ENCODE measurements at places on chromosomes 3 and 15.

DNA sequence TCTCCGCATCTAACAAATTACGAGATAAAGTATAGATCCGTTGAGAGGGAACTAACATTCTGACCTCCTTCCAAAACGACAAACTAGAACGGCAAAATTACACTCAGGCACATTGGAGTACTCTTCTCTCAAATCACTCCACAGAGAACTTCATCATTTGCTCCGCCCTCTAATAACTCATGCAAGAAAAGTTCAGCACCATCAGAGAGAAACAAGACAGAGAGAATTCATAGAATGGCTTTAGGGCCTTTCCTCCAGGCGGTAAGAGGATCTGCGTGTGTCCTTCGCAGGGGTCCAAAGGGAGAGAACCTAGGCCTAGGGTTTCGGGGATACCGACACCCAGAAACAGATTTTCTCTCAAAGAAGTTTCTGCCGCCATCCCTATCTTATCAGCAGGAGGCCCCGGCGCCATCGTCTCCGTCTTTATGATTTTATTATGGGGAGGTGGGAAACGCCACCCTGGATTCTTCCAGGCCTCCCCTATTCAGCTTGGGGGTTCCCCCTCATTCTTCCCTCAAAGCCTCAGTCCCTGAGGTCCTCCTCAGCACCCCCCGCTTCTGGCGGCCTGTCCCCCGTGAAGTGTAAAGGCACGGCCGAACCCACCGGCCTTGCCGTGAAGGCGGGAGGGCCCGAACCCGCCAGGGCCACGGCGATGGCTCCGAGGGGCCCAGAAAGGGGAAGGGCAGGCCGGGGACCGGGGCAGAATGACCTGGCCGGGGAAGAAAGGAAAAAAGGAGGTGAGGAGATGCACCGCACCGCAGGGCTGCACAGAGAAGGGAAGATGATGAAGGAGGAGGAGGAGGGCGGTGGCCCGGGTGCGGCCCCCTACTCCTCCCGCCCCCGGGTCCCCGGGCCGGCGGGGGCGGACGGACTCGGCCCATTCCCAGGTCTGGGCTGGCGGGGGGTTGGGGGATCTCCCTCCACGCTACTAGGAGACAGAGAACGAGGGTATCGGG is 768 bp downstream of the UBXN7 start:
- DNase-seq, result peak; percentile 8

- DNase-seq, result no peak
Observed at GRCh38 chr3:169676925-169677537, 13.5 kb upstream of the MECOM start.

GRCh38 chr3:173584093-173584837 is 186.7 kb downstream of the NLGN1 start:
- no peak for DNase-seq

- DNase-seq, result no peak
Observed at GRCh38 chr3:13547591-13548371, 1.1 kb upstream of the FBLN2 start.

DNA sequence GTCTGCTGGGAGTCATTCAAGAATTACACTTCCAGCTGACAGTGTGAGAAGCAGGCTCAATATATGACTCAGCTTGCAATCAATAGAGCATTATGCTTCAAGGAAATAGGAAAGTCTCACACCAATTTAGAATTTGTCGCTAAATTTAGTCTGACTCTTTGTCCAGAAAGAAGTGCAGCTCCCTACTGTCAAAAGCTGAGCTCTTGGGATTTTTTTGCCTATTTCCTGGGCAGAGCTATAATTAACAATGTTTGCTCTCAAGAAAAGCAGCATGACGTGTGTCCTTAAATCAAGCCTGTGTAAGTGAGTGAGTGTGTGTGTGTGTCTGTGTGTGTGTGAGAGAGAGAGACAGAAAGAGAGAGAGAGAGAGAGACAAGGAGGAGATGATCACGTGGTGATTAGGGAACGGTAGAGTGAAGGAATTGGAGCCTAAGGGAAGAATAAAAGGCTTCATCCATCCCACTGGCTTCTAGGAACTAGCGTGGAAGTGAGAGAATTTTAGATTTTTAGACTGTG is 16.4 kb upstream of the SLC35G2 start:
- no peak for DNase-seq

DNA sequence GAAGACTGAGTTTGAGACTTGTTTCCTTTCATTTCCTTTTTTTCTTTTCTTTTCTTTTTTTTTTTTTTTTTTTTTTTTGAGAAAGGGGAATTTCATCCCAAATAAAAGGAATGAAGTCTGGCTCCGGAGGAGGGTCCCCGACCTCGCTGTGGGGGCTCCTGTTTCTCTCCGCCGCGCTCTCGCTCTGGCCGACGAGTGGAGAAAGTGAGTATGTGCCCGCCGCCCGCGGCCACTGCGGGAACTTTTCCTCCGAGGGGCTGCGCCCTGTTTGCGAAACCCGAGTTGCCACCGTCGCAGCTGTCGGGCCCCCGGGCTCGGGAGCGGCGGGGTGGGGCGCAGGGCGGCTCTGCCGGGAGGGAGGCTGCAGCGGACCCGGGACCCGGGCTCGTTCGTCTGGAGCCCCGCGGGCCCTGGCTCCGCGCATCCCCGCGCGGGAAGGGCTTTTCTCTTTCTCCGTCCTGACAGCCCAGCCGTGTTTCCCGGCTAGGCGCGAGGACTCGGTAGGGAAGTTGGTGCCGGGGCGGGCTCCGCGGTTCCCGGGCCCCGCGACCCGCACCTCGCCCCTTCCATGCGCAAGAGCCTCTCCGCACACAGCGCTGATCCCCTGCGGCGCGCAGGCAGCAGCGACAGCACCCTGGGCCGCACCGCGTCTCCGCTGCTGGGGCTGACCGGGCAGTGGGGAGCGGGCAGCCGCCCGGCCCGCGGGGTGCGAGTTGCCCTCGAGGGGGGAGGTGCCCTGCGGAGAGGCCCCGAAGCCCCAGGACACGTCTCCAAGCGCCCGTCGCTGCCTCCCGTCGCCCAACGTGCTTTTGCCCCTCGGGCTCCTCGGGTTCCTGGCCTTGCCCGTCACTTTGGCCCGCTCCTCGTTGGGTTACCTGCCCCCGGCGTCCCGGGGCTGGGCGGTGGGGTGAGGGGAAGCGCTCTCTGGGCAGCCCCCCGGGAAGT is 1.4 kb downstream of the IGF1R start:
- peak; percentile 37 for DNase-seq

GRCh38 chr3:147554332-147554731 is 145.2 kb downstream of the ZIC1 start:
- DNase-seq, result no peak

Data from activated CD4-positive, alpha-beta T cell treated with anti-CD3 and anti-CD28 coated beads for 4 hours (primary cell).